ENCODE measurements at places on chromosomes 11 and 22.

- DNase-seq, result no peak
Observed at GRCh38 chr11:122265981-122266380, 150.0 kb upstream of the BLID start.

GRCh38 chr11:69298267-69299022 lies 4.5 kb downstream of the MYEOV start:
- no peak for DNase-seq

DNA sequence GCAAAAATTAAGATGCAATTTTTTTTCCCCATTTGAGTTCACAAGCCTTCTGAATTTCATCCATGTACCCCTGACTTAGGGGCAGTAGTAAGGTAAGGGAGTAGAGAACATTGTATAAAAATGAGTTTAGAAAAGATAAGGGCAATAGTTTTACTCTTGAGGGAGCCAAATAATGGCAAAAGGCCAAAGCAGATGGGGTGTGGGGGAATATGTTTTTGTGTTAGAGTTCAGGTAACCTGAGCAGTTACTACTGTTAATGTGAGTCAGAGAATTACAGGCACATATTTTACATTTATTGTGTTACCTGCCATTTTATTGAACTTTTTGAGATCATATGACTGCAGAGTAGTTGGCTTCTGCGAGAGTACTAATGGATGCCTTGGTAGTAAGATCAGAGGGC lies 3.1 kb downstream of the EED start:
- no peak for DNase-seq

GRCh38 chr11:59560290-59560701 lies 49.0 kb downstream of the OR4D9 start:
- peak; percentile 61 for DNase-seq

Measured in stimulated activated CD8-positive, alpha-beta memory T cell treated with anti-CD3 and anti-CD28 coated beads, Interleukin-4, amount 100 ng/mL, for 1 hour (primary cell).